ENCODE measurements at places on chromosomes 13 and 19. TPM values are rescaled to one million over a fixed set of nuclear protein-coding genes. Genes with fewer than 3 reads are reported as not detected.

ZNF534 gene
- not detected for total RNA-seq

- DNase-seq = no peak
Observed at GRCh38 chr13:65913173-65913572, 1317.0 kb downstream of the PCDH9 start.

- no peak for DNase-seq
Observed at GRCh38 chr13:81987159-81987558, 1646.2 kb upstream of the SPRY2 start.

FBXO46 gene
- total RNA-seq = 38.9 TPM

KEAP1 gene
- total RNA-seq = 76.1 TPM

GRCh38 chr13:98393873-98394272 lies 183.0 kb downstream of the STK24 start:
- no peak for DNase-seq

ZNF560 gene
- total RNA-seq = not detected

AMER2 gene
- total RNA-seq = not detected

FUT1 gene
- 0.27 TPM for total RNA-seq

- no peak for DNase-seq
Observed at GRCh38 chr13:100301418-100301817, 212.5 kb downstream of the PCCA start.

CPT1C gene
- total RNA-seq = 2.9 TPM

- no peak for DNase-seq
Observed at GRCh38 chr19:47509973-47510372, 4.9 kb downstream of the NAPA start.

ADM5 gene
- 7.2 TPM for total RNA-seq

DNA sequence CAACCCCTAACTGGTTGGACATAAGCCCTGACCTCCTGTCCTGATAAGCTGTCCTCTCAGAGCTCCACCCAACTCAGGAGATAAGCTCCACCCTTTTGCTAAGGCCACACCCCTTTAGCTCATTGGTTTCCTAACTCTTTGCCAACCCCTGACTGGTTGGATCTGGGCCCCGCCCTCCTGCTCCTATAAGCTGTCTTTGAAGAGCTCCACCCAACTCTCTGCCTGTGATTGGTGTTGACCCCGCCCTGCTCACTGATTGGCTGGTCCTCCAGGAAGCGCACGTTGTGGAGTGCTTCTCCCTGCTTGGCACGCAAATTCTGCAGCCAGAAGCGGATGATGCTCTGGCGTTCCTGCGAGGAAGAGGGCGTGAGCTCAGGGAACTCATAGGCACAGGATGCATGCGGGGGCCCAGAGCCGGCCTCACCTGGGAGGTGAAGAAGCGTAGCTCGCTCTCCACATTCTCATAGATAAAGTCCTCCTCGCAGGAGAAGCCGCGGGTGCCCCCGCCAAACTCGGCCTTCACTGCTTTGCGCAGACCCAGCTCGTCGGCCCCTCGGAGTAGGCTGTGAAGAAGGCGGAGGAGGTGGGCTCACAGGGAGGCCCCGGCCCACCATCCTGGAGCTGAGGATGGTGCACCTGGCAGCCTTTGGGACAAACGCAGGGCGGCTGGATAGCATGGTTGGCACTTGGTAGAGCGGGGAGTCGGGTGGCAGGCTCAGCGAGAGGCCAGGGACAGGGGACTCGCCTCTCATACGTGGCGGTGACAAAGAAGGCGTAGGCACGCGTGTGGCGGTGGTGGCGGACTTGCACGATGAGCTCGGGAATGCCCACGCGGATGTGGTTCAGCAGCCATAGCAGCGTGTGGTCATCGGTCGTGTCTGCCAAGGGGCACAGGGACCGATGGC lies 1.7 kb downstream of the ANO8 start:
- DNase-seq = peak; percentile 43

CARM1 gene
- 87.5 TPM for total RNA-seq

PSG11 gene
- total RNA-seq = not detected

GRCh38 chr13:30746791-30747190 lies 11.4 kb downstream of the ALOX5AP start:
- DNase-seq = no peak

PPP1R12C gene
- total RNA-seq = 104 TPM

DNA sequence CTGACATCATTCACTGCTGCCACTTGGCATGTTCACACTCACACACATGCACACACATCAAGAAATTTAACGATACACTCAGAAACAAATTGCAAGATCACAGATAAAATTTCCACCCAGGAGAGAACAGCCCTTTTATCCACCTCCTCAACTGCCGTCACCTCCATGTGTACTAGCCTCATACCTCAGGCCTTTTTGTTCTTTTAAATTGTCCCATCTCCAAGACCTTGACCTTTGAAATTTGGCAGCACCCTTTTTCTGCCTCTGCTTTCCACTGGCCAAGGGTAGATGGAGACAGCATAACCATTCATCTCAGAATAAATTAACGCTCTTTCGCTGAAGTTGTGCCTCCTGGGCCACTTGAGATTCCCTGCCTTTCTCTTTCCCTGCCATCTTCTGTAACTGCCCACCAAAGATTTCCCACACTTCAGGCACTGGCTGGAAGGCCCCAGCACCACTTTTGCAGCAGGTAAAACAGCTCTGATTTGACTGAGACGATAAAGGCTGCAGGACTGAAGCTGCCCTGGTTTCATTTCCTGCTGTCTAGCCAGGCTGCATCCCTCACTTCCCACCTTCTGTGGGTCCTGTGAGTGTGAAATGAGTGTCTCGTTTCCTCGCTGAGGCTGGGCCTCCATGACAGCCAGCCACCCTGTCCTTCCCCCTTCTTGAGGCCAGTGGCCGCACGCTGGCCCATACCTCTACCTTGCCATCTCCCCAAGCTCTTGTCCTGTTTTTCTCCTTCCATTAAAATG lies 39.3 kb downstream of the MBNL2 start:
- DNase-seq = no peak

CCDC8 gene
- total RNA-seq = not detected

DNA sequence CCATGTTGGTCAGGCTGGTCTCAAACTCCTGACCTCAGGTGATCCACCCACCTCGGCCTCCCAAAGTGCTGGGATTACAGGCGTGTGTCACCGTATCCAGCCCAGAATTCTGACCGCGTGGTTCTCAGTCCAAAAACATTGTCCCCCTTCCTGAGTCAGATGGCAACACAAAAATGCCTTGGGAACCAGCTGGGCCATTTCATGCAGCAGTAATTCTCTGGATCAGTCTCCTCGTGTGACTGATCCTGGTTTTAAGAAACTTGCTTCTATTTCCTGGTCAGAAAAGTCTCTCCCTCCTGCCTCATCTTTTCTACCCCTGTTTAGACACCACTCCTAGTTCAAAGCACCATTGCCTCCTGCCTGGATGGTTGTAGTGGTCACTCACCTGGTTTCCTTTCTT lies 60.9 kb upstream of the USP29 start:
- DNase-seq = no peak

- DNase-seq = no peak
Observed at GRCh38 chr13:78659732-78660494, 958 bp upstream of the OBI1 start.

SUPT20H gene
- 77.8 TPM for total RNA-seq

- DNase-seq = no peak
Observed at GRCh38 chr19:42097461-42097860, 21.5 kb downstream of the ZNF574 start.

GRCh38 chr13:110443622-110444225 lies 117.8 kb downstream of the RAB20 start:
- no peak for DNase-seq

LIM2 gene
- not detected for total RNA-seq

DNA sequence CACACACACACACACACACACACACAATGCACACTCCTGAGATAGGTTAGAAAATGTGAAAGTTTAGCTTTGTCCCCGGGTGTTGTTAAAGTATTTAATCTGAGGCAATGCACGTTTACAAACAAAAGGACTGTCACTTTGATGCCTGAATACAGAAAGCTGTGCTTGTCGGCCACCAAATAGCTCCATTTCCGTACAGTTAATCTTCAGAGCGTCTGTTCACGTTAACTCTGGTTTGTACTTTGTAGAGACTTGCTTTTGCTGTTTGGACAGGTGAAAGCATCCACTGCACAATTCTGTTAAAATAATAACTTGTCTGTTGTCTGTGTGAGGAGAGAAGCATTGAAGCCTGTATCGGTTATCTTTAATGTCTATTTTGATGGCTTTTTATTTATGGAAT lies 267.8 kb downstream of the FGF9 start:
- DNase-seq = no peak

- DNase-seq = no peak
Observed at GRCh38 chr19:18319591-18320135, 3.2 kb downstream of the LSM4 start.

KLHL1 gene
- total RNA-seq = not detected

GRCh38 chr19:56423276-56423984 lies 19.3 kb downstream of the ZNF583 start:
- DNase-seq = no peak

UPK1A gene
- total RNA-seq = 0.59 TPM

- no peak for DNase-seq
Observed at GRCh38 chr13:25463496-25463895, 91.7 kb downstream of the ATP8A2 start.

DNA sequence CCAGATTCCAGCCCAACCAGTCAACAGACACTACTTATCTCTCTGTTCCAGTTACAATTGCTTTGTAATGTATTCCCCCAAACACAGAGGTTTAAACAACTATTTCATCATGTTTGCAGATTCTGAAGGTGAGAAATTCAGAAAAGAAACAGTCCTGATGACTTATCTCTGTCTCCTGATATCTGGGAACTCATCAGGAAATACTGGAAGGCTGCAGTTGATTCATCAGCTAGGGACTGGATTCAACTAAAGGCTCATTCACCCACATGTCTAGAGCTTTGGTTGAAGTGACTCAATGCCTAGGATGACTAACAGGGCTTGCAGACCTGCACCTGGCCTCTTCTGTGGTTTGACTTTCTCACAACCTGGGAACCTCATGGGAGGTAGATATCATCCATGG lies 56.6 kb upstream of the GPC6 start:
- no peak for DNase-seq

DNA sequence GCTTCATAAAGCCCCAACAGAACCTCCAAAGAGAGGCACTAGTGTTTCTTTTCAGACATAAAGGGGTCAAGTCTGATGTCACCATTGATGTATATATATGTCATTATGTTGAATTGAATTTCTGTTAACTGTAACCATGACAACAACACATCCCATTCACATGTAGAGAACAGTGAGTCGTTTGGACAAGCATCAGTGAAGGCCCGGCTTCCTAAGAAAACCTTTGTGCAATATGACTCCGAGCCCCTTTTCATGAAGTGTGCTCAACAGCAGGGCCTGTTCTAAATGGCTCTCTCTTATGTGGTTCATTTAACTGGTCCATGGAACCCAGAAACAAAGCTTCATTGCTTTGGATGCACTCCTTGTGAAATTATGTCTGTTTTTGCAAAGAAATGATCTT lies 67.2 kb upstream of the UBL3 start:
- DNase-seq = no peak

ACP5 gene
- total RNA-seq = 27.0 TPM

DPF1 gene
- 3.4 TPM for total RNA-seq

DNA sequence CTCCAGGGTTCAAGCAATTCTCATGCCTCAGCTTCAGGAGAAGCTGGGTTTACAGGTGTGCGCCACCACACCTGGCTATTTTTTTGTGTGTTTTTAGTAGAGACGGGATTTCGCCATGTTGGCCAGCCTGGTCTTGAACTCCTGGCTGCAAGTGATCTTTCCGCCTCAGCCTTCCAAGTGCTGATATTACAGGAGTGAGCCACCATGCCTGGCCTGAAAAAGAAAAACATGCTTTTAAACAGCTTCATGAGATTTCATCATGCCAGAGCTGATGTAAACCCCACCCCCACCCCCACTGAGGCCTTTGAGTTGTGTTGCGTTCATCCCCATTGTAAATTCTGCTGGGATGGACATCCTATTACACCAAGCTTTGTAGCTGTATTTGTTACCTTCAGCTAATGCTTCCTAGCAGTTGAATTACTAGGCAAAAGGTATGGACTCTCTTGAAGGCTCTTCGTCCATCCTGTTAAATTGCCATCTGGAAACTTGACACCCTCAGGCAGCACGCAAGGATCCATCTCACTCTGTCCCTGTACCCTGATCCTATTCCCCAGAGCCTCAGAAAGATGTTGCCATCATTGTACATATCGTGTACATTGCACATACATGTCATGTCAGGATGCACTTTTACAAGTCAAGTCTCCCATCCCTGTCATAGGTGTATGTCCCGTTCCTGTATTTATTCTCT lies 47.3 kb downstream of the NFIX start:
- DNase-seq = no peak
